Common myeloid progenitor, CD34-positive (primary cell): ENCODE measurements at places on chromosomes 2 and 18.
A peak's percentile ranks its signal among the peaks of the same experiment; 100 is the strongest.

GRCh38 chr2:54092940-54093339 lies 22.5 kb upstream of the ACYP2 start:
- DNase-seq, result no peak

- peak; percentile 87 for DNase-seq
These were observed 4.2 kb upstream of the IL1R1 start for GRCh38 chr2:102138331-102138730.

DNA sequence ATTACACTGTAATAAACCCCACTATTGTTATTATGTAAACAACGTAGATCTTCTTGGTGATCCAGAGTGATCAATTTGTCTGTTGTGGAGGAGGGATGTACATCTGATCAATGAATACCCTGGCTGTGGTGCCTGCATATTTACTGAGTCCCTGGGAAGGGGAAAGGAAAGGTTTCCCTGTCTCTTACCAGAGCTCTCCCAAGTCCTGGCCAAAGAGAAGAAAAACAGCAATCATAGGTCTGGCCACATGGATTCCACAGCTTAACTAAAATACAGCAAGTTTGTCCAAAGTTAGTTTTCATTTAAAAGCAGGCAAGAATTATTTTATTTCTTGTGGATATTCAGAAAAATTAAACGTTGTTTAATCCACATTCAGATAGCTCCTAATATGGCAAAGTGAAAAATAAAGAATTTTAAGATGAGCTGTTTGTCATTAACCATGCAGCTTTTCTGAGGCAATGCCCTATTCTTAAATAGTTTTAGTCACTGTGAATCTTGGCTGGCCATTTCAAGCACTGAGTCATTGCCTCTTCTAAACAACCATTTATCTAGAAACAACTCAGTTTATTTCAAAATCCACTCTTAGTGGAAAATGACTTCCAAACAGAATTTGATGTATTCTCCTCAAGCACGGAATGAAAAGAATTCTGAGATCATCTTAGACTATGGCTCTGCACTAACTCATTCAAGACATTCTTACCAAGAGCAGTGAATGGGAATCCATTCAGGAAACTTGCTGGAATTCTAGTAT lies 1004.4 kb upstream of the CDH2 start:
- no peak for DNase-seq

DNA sequence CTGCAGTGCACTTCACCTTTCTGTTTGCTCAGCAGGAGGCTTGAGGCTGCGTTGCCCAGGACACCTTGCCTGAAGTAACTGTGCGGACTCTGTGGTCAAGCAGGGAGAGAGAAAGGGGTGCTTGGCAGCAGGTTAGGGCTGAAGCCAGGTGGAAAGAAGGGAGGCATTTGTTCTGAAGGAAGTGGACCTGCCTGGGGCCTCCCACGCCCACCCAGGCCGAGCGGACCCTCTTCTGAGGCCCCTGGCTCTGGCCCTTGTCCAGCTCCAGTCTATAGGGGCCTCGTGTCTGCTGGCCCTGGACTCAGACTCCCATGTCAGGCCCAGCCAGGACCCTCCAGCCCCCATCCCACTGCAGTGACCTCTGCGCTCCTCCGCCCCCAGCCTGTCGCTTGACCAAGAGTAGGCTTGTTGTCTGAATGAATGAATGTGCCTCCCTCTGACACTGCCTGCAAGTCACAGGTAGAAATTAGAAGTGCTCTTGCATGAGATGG lies 2.5 kb downstream of the SNED1 start:
- no peak for DNase-seq

- DNase-seq, result no peak
These were observed 137.6 kb upstream of the BCL2L11 start for GRCh38 chr2:110983133-110983532.

- DNase-seq, result no peak
These were observed 32.7 kb downstream of the SPIRE1 start for GRCh38 chr18:12625241-12625640.

DNA sequence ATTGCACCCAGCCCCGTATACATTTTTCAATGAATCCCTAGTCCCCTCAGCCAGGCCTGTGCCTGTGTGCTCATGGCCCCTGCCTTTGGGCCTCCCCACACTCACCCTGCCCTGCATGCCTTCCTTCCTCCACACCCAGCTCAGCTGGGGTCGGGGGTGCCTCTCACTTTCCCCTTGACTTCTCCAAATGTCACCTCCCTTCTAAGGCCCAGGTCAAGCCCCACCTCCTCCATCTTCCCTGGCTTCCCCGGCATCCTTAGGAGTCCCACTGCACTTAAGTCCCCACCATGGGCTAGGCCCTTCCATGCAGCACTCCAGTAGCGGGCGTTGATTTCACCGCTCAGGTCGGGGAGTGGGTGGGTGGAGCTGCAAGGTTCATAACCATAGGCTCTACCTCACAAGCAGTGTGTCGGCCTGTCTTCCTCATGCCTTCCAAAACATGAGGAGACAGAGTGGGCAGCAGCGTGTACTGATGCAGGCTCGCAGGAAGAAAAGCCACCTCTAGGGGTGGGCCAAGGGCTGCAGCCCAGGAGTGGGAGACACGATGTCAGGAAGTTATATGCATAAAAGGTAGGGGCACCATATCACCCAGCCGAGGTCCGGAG lies 47.7 kb downstream of the DNMT3A start:
- no peak for DNase-seq

GRCh38 chr18:8162802-8163201 lies 446.4 kb upstream of the RAB12 start:
- no peak for DNase-seq

GRCh38 chr18:50911006-50911405 lies 32.1 kb downstream of the ME2 start:
- DNase-seq, result no peak

DNA sequence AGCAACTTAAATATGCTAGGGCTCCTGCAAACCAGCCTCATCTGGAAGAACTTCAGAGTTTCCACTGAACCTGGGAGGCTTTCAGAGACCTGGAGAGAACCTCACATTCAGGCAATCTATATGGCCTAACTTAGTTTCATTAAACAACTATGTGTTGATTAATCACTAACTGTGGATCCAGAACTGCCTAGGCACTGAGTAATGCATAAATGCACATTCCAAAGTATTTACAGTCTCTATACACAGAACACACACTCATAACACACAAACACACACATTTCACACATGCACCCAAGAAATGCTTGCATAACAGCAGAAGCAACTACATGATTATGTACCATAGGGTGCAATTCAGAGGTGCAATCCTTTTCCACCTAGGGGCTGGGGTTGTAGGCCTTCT lies 552.8 kb downstream of the BCL11A start:
- no peak for DNase-seq

DNA sequence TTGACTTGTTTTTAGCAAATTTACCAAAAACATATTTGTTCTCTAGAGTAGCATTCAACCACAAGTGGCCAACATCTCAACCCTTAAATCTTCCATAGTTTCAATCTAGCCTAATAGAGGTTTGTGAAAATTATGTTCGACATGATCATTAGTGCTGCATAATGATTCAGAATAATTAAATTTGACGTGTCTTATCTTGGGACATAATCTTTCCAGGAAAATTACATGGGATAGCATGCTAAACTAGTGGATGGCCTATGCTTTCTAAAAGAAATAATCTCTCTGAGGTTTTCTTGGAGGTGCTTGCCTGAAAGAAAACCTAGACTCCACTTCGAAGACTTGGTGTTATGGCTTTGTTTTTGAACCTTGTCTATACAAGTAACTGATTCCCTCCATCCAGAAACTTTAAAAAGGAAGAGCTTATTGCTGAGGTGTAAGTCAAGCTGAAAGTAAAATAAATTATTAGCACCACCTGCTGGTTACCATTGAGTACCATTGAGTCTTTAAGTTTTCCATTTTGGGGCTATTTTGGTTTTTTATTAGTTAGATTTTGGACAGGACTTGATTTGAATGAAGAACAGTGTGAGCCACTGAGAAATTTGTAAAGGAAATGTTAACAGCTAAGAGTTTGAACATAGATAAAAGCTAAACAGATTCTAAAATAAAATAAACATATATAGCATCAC lies 32.7 kb downstream of the COX7A2L start:
- DNase-seq, result peak; percentile 67

DNA sequence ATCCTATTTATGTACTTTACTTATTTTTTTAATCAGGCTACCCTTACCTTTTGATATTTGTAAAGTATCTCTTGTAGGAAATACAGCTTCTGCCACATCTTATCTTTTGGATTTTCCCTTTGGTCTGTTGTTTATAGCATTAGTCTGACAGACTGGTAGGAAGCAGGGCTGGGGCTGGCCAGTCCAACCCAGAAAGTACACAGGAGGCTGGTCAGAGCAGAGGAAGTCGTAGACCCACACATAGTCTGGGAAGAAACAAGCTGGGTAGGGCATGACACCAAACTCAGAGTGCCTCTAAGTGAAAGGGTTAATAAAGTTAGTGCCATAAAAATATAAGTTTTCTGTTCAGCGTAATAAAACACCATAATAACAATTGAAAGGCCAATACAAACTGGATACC lies 51.7 kb downstream of the BOLA3 start:
- no peak for DNase-seq

- no peak for DNase-seq
These were observed 742.7 kb upstream of the ACVR2A start for GRCh38 chr2:147101941-147102790.

- no peak for DNase-seq
These were observed 977.3 kb upstream of the ACVR2A start for GRCh38 chr2:146867477-146867986.

DNA sequence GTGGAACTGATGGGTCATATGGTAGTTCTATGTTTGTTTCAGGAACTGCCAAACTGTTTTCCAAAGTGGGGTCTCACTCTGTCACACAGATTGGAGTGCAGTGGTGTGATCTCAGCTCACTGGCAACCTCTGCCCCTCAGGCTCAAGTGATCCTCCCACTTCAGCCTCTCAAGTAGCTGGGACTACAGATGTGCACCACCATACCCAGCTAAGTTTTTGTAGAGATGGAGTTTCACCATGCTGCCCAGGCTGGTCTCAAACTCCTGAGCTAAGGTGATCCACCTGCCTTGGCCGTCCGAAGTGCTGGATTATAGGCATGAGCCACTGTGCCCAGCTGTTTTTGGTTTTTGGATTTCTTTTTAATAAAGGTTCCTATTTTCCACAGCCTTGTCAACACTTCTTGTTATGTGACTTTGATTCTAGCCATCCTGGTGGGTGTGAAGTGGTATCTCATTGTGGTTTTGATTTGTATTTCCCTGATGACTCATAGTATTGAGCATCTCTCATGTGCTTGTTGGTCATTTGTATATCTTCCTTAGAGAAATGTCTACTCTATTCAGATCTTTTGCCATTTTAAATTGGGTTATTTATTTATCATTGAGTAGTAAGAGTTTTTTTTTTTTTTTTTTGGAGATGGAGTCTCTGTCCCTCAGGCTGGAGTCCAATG lies 22.8 kb downstream of the NPC1 start:
- DNase-seq, result peak; percentile 32

GRCh38 chr18:77316641-77317040 lies 67.0 kb downstream of the GALR1 start:
- no peak for DNase-seq

DNA sequence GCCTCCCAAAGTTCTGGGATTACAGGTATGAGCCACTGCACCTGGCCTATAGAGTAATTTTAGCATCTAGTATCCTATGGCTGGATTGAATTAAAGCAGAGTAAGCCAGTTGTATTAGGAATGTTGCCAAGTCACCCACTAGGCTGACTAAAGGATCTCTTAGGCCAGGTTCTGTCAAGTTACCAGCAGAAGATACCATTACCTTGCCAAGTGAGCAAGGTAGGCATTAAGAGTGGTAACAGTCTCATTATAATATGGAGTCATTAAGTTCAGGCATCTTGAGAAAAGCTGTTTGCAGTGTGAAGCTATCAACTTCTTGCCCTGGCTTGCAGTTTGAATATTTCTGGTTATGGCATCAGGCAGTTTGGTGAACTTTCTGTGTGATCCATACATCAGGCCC lies 37.0 kb upstream of the MTCL1 start:
- no peak for DNase-seq

- no peak for DNase-seq
These were observed 639.1 kb upstream of the SETBP1 start for GRCh38 chr18:44041553-44041952.

GRCh38 chr18:63286926-63287325 lies 32.6 kb downstream of the BCL2 start:
- no peak for DNase-seq

GRCh38 chr2:168999668-169000213 lies 31.4 kb downstream of the ABCB11 start:
- DNase-seq, result no peak

- no peak for DNase-seq
These were observed 75.9 kb downstream of the PTGR3 start for GRCh38 chr18:75132931-75133525.

- DNase-seq, result no peak
These were observed 119.3 kb downstream of the STPG4 start for GRCh38 chr2:47035615-47036488.

- no peak for DNase-seq
These were observed 41.1 kb upstream of the CCDC150 start for GRCh38 chr2:196598412-196598811.

- DNase-seq, result peak; percentile 69
These were observed at the start of gene CABLES1 for GRCh38 chr18:23134780-23135549. TSS of gene CABLES1 (plus strand) at chr18:23135485. CDS start at chr18:23135763, 278 bp downstream.

DNA sequence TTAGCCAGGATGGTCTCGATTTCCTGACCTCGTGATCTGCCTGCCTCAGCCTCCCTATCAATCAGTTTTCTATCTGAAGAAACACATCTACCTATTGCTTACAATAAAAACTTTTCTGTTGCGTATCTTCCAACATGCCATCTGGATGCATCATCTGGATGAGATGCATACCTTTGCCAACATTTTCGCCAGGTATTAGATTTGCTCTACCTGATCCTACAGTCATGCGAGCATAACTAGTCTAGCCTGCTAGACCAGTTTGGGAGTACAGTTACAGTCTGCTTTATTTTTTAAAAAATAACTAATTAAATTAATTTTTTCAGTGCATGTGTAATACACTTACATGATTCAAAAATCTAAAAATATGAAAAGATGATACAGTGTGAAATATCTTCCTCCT lies 334.0 kb upstream of the MEX3C start:
- DNase-seq, result no peak

DNA sequence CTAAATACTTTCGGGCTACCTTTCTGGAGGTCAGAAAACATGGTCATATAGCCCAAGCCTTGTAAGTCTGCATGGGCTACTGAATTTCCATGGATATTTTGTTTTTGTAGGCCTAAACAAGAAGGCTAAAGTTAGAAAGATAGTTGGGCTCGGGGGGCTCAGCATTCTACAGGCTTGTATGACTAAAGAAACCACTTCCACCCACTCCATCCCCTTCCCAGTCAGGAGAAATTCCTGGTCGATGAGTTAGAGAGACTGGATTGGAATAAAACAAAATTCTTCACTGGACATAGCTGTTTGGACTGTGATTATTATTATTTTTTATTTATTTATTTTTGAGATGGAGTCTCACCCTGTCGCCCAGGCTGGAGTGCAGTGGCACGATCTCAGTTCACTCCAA lies 539.4 kb upstream of the TNP1 start:
- DNase-seq, result no peak

GRCh38 chr2:128284037-128284441 lies 34.6 kb downstream of the HS6ST1 start:
- no peak for DNase-seq

- peak; percentile 77 for DNase-seq
These were observed 28.3 kb downstream of the CDC42EP3 start for GRCh38 chr2:37642907-37643729.

- DNase-seq, result no peak
These were observed 47.8 kb downstream of the MEX3C start for GRCh38 chr18:51149670-51150069.
